Ascending aorta (tissue), 2 donors: ENCODE measurements at places on chromosomes 1 and 21.

DNA sequence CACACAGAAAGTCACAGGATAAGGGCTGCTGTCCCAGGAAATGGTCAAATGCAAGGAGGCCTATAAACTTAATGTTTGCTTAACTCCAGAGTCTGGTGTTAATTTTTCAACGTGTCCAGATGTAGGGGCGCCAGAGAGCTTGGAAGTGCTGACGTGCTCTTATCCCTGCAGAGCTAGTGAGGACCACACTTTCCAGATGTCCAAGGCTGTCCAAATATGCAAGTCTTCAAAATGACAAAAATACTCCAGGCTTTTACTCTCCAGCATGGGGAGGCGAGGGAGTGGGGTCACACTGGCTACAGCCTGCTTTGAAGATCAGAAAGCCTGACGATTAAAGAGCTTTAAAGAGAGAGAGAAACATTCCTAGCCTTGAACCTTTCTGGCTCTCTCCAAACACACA, 57.6 kb downstream of the ABCA4 start:
- H3K27ac ChIP-seq = no peak overlapping the region
- H3K4me3 ChIP-seq = no peak overlapping the region
- no peaks in the 10 kb centered on the region for H3K36me3 ChIP-seq
- peaks cover 6% of the 10 kb centered on the region for H3K4me1 ChIP-seq
- no peaks in the 10 kb centered on the region for H3K27me3 ChIP-seq

GRCh38 chr21:44870748-44871495, 2.6 kb downstream of the PTTG1IP start:
- H3K27me3 ChIP-seq = no peaks in the 10 kb centered on the region
- peak overlapping the region; percentile 99 for H3K4me3 ChIP-seq
- no peaks in the 10 kb centered on the region for H3K36me3 ChIP-seq
- H3K4me1 ChIP-seq = peaks cover 57% of the 10 kb centered on the region
- DNase-seq = no peak
- peak overlapping the region; percentile 95 for H3K27ac ChIP-seq

- H3K27me3 ChIP-seq = no peaks in the 10 kb centered on the region
- H3K36me3 ChIP-seq = no peaks in the 10 kb centered on the region
- no peaks in the 10 kb centered on the region for H3K4me1 ChIP-seq
- no peak for DNase-seq
- no peak overlapping the region for H3K27ac ChIP-seq
Measured at GRCh38 chr1:153238527-153238926, 21.0 kb upstream of the LORICRIN start.

- no peaks in the 10 kb centered on the region for H3K4me1 ChIP-seq
- peak overlapping the region; percentile 35 for H3K27ac ChIP-seq
- no peaks in the 10 kb centered on the region for H3K36me3 ChIP-seq
- H3K4me3 ChIP-seq = peak overlapping the region; percentile 47
Measured at GRCh38 chr1:32612189-32612881, 38.0 kb downstream of the ZBTB8OS start.

DNA sequence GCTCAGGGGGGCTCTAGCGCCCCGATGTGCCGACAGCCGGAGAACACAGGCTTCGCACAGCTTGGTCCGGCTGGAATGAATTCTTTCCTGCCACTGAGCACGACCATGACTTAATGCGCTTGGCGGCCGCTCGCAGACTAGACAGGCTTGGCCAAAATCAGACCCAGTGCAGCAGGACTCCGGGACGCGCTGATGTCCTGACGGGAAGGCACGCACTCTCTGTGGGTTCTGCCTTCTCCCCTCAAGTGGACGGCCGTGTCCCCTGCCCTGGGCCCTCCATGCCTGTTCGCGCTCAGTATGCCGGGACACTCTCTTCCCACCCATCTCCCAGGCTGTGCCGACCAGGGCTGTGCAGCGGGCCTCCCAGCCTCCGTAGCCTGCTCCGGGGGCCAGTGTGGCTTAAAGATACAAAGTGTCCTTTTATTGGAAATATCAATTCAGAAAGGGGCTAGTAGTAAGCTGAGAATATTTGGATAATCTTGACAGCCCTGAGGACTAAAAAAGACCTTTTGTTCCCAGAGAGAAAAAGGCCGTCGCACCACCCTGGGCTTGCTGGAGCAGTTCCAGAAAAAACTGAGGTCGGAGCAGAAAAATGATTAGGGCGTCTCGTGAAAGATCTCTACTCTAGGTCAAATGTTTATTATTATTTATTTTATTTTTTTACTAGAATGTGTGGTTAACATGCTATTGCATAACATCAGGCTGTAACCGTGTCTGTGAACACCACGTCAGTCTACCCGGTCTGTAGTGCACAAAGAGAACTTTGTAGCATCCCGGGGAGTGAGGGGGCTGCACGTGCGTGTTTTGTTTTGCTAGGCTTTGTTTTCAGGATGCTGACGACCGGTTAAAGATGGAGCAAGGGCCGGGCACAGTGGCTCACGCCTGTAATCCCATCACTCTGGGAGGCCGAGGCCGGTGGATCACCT, 88.1 kb upstream of the ARHGEF16 start:
- no peaks in the 10 kb centered on the region for H3K27me3 ChIP-seq
- peak; percentile 90 for DNase-seq
- no peaks in the 10 kb centered on the region for H3K36me3 ChIP-seq
- H3K4me1 ChIP-seq = peaks cover 29% of the 10 kb centered on the region
